Amygdala (tissue), 56 donors: ENCODE measurements at places on chromosomes 11 and 22.

DNA sequence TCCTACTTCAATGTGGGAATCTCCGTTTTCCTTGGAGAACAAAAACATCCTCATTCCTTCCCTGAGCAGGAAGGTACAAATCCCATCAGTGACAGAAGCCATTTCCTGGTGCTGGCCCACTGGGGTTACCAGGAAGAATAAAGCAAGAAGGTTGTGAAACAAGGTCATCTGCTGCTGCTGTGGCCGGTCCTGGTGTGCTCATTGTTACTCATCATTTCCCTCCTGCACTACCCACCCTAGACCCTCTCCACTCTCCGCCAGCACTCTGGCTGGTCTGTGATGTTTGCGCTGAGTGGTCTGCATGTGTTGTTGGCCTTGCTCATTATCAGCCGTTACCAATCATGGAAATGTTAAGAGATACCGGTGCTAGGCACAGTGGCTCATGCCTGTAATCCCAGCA lies 37.0 kb downstream of the OSBP2 start:
- DNase-seq, result no peak

- no peak for DNase-seq
Observed at GRCh38 chr11:95676308-95676707, 113.3 kb downstream of the FAM76B start.

DNA sequence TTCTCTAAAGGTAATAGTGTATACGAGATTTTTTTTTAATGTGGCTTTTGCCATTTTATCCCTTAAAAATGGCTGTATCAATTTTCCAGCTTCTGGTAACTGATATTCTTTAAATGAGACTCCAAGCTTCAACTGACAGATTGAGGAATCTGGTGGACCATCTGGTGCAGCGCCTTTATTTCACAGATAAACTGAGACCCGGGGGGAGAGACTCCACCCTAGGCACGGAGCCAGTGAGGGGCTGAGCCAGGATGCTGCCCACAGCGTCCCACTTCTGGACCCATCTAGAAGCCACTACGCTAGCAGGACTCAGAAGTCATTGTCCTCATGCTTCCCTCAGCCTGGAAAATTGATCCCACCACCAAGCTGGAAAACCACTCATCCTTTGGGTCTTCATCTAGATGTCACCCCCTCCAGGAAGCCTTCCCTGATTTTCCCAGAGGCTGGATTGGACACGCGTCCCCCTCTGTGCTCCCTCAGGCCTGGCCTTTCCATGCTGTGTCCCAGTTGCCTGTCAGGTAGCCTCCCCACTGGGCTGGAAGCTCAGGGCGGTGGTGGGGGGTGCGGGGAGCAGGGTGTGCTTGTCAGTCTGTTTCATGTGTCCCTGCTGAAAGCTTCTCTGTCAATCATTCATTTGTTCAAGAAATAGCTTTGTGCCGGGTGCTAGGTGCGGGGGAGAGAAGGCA lies 12.3 kb upstream of the CD5 start:
- no peak for DNase-seq

GRCh38 chr11:47523490-47524225 lies 29.3 kb downstream of the CELF1 start:
- DNase-seq, result no peak

GRCh38 chr11:105144887-105145286 lies 5.3 kb upstream of the CARD18 start:
- DNase-seq, result no peak

- DNase-seq, result no peak
Observed at GRCh38 chr11:103315248-103315647, 206.0 kb downstream of the DYNC2H1 start.

- no peak for DNase-seq
Observed at GRCh38 chr22:22401381-22401780, 107.2 kb downstream of the ZNF280B start.

DNA sequence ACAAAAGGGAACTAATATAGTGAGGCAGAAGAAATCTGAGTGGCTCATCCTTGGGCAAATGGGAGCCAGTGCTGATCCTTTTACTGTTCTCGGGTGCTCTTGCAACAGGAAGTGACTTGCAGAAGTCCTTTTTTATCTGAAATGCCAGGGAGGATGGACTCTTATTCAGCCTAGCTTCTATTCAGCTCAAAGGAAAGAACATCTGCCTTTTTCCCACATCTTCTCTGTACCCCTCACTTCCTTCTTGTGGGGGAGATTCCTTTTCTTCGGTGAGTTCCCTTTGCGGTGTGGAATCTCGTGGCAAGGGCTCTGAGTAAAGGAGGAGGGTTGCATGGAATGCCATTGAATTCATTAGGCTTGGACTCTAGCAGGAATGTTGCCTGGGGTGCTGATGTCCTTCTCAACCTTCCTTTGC lies 76.2 kb downstream of the ZBTB16 start:
- no peak for DNase-seq

- DNase-seq, result no peak
Observed at GRCh38 chr11:130400781-130401483, 27.5 kb downstream of the ADAMTS8 start.

DNA sequence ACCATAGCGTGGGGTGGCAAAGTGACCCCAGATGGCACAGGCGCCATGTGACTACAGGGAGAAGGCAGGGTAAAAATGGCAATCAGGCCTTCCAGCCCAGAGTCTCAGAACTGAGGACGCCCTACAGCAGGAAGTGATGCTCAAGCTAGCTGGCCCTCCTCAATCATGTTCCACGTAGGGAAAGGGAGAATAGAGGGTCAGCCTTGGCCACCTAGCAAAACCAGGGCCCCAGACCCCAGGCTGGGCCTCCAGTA lies 978 bp upstream of the ANKRD13D start:
- DNase-seq, result no peak

DNA sequence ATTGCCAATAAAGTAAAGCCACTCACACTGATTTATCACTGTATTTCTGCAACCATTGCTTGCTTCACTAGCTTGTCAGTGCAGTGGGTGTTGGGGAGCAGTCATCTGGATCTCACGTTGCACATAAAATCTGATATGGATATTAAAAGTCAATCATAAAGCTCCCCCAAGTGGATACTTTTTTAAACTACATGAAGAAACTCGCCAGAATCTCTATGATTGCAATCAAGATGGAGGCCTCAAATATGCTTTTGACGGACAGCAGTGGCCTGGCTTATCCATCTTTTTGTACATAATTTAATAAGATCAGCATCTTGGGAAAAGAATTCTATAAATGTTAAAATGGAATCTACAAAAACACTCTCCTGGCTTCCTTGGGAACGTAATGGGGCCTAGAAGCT lies 137.7 kb downstream of the WT1 start:
- DNase-seq, result no peak

GRCh38 chr22:17960695-17961445 lies 63.5 kb downstream of the MICAL3 start:
- no peak for DNase-seq

- DNase-seq, result no peak
Observed at GRCh38 chr11:61062181-61062930, 39.9 kb upstream of the CD5 start.
